ENCODE measurements at places on chromosomes 3 and 15.

GRCh38 chr3:30188713-30189112 is 417.7 kb upstream of the TGFBR2 start:
- DNase-seq: no peak

- no peak for DNase-seq
Measured at GRCh38 chr15:29750754-29751153, 71.5 kb downstream of the TJP1 start.

GRCh38 chr3:142237891-142238290 is 12.5 kb upstream of the GK5 start:
- DNase-seq: no peak

- no peak for DNase-seq
Measured at GRCh38 chr3:128501431-128501830, 8.4 kb upstream of the GATA2 start.

- peak; percentile 84 for DNase-seq
Measured at GRCh38 chr15:89814112-89814742, 425 bp downstream of the ANPEP start.

DNA sequence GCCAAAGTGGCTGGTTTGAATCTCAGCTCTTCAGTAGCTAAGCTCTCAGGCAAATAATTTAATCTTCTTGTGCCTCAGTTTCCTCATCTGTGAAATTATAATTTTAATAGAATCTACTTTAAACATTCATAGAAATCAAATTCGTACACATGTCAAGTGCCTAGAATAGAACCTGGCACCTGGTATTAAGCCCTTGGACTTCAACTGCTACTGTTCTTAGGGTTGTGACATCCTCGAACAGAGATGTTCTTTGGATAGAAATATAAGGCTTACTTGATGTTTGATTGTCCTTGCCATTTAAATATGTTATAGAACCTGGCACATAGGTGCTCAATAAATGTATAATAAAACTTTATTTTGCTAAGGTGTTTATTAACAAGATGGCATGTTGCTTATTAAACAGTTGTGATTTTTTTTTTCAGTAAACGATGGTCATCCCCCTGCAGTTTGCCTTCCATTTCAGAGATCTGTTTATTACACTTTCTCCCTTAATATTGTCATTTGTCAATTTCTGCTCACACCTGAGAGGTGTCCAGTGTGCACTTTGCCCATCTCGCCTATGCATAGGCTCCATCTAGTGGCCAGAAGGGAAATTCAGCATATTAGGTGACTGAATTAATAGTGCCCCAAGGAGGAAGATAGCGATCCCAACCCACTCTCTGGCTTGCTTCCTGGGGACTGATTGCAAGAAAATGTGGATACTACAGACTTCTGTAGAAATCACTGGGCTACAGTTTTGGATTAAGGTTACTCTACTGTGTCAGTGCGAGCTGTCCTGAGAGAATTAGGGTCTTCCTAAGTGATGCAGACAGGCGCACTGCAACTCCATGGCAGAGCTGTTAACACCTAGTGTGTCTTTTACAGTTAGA is 10.7 kb downstream of the IGF1R start:
- DNase-seq: peak; percentile 72

GRCh38 chr15:56929399-56929798 is 11.0 kb downstream of the TCF12 start:
- no peak for DNase-seq

DNA sequence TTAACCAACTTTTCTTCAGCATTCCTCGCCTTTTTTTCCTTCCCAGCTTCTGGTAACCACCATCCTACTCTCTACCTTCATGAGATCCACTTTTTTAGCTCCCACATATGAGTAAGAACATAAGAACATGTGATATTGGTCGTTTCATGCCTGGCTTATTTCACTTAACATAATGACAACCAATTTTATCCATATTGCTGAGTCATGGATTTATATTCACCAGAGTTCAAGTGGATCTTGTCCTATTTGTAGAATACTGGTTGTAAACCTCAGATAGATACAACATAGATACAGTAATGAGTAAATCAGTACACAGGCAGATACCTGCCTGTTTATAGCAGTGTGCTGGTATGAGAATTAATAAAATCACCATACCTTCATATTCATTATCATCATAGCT is 412.0 kb upstream of the RBMS3 start:
- DNase-seq: no peak

GRCh38 chr3:63687278-63688225 is 35.1 kb downstream of the SNTN start:
- DNase-seq: no peak

- no peak for DNase-seq
Measured at GRCh38 chr3:105809208-105809888, 59.5 kb downstream of the CBLB start.

- peak; percentile 45 for DNase-seq
Measured at GRCh38 chr3:169218314-169218983, 445.1 kb downstream of the MECOM start.

DNA sequence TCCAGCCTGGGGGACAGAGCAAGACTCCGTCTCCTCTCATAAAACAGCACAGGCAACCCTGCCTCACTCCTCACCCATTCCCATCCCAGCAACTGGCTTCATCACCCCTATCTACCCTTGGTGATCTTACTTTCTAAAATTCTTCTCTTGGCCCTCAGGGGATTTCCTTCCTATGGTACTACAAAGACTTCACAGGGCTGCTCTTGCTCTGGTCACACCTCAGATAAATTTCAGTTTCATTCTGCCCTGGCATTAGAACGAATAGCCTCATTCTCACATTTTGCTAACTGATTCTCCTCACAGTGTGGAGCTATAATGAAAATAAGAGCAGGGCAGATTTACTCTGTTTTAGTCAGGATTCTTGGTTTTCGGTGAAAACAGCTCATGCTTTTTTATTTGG is 22.1 kb upstream of the CRBN start:
- no peak for DNase-seq

DNA sequence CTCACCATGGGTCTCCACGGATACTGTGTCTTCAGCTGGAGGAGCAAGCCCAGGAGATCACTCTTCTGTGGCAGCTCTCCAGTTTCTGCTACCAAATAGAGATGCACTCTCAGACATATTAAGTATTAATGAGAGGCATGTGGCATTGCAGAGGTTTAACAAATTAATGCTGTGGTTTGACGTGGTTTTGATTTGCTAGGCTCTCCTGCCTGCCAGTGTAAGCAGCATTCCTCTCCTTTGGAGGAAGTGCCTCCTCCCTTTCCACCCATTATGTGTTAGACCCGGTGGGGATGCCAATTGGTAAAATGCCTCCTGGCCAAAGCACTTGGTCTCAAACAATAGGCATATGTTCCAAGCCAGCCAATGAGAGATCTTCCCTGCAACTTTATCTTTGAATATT is 124.8 kb downstream of the MYLK start:
- no peak for DNase-seq

DNA sequence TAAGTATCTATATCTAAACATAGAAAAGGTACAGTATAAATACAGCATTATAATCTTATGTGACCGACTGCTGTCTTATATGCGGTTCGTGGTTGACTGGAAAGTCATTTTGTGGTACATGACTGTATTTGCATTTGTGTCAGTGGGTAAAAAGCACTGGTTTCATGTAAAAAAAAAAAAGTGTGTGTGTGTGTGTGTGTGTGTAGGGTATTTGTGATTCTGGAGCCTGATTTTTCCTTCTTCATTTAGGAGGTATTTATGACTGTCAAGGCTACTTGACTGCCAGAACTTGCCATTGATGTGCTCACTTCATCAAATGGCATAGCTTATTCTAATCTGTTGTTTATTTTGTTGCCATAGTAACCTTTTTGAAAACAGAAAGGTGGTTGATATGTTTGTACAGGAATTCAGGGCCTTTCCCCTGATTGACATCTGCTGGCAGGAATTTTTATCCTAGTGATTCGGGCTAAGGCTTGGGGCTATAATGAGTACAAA is 63.2 kb downstream of the AKAP13 start:
- DNase-seq: no peak

DNA sequence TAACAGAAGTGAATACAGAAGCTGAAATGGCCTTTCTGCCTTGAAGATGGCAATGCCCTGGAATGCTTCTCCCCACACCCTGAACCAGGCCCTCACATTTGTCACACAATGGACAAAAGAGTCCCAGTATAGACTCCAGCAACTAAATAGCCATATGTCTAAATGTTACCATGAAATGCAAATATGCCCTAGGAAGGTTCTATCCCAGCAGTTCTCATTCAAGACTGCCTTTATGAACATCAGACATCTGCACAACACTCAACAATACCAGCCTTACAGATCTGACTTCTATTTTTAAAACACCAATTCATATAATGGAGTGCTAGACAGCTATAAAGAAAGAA is 7.9 kb downstream of the ITGB5 start:
- no peak for DNase-seq

DNA sequence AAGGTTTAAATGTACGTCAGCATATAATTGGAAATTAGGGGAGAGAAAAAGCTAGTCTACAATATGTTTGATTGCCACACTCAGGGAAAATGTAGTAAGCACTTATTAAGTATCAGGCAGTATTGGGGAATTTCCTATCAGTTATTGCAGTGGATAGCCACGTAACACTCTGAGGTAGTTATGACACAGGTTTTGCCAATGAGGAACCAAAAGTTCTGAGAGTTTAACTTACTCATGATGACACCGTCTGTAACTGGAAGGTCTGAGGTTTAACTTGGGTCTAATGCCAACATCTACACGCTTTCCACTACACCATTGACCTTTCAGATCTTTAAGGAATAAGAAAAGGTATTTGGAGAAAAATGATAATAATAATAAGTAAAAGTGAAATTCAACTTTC is 89.5 kb downstream of the ZMAT3 start:
- no peak for DNase-seq

DNA sequence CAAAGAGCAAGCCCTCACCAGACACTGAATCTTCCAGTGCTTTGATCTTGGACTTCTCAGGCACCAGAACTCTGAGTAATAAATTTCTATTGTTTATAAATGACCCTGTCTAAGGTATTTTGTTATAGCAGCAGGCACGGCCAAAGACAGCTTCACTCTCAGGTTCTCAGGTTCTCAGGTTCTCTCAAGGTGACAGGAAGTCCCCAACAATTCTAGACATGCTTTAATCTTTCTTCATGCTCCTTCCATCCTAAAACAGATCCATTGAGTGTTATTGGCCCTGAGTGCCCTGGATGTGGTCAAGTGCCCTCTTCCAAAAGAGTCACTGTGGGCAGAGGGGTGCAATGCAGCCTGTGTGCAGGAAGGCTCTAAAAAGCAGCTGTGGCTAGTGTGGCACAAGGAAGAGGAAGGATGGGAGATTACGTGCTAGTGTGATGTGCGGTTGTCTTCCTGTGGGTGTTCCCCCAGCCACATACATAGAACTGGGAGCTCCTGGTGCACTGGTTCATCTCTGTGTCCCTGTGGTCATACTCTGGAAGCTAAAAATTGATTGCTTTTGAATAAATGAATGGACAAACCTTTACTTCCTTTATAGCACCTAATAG is 11.0 kb upstream of the RAB7A start:
- no peak for DNase-seq

GRCh38 chr3:49244581-49245205 is 32.3 kb downstream of the C3orf62 start:
- DNase-seq: no peak

DNA sequence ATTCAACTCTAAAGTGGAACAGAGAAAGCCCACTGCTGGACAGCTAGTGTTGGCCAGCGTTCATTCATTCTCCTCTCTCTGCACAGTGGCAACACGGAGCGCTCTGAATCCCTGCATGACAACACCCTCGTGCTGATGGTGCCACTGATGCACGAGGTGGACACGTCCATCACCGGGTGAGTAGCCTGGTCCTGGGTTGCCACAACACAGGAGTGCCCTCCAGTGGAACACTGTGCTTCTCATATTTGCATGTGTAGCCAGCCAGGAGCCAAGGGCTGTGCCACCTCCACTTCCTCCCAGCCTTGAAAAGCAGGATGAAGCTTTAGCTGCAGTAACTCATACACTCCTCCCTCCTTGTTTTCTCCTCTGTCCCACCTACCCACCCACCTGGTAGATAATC is 120.0 kb upstream of the CTDSPL start:
- DNase-seq: no peak

DNA sequence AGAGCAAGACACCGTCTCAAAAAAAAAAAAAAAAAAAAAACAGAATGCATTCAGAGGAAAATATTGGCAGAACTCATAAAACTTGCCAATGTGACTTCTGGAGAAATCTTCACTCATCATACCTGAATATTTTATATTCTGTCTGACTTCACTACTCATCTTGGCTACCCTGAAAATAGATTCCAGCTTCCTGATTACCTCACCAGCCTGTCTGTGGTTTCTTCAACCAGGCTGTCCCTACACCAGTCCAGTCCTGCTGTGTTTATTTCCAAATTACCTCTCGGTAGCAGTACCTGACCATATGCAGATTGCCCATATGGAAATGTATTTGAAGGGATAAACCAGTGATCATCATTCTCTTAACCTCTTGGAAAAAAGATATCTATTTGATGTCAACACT is 9.3 kb upstream of the P3H2 start:
- DNase-seq: no peak

- DNase-seq: no peak
Measured at GRCh38 chr3:184335291-184335660, 2.1 kb upstream of the FAM131A start.

- no peak for DNase-seq
Measured at GRCh38 chr3:123499322-123499721, 50.4 kb upstream of the ADCY5 start.

DNA sequence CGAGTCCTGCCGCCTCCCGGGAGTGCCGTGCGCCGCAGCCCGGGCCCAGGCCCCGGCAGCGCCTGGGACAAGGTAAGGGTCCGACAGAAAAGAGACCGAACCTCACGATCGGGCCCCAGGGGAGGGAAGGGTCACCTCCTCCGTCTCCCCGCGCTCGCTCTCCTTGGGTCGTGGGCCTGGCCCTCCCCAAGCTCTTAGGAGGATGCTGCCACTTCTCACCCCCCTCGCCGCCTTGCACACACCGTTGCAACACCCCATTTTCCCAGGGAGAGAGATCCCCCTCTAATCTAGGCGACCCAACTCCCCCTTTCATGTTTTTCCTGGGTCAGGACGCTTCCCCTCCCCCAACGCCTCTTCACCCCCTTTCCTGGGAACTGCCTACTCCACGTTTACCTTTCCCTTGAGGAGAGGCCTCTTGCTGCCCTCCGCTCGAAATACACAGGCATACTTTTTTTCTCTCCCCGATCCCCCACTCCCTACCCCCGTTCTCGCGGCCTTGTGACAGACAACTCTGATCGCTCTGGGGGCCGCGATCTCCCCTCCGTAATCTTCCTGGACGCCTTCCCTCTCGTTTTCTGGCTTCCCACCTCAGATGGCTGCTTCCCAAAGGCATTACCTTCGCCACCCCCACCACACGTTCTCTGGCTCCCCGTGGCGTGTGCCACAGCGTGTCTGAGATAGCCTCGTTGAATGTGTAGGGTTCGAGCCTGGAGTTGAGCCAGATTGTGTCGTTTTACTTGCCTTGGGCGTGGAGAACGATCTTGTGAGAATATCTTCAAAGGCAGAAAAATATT is 688 bp downstream of the SETD5 start:
- DNase-seq: peak; percentile 22

GRCh38 chr3:152718810-152719209 is 116.1 kb upstream of the P2RY1 start:
- no peak for DNase-seq

GRCh38 chr15:88274553-88275460 is 18.3 kb upstream of the NTRK3 start:
- peak; percentile 95 for DNase-seq

All from H7 (cell line).